ENCODE measurements at places on chromosomes 13 and 19.
A peak's percentile ranks its signal among the peaks of the same experiment; 100 is the strongest.

- no peak for DNase-seq
These were observed 3.2 kb downstream of the EPN1 start for GRCh38 chr19:55678121-55678671.

- no peak for DNase-seq
These were observed 2823.7 kb upstream of the PCDH20 start for GRCh38 chr13:64239372-64239771.

- no peak for DNase-seq
These were observed 371.9 kb downstream of the KCNRG start for GRCh38 chr13:50387051-50387581.

DNA sequence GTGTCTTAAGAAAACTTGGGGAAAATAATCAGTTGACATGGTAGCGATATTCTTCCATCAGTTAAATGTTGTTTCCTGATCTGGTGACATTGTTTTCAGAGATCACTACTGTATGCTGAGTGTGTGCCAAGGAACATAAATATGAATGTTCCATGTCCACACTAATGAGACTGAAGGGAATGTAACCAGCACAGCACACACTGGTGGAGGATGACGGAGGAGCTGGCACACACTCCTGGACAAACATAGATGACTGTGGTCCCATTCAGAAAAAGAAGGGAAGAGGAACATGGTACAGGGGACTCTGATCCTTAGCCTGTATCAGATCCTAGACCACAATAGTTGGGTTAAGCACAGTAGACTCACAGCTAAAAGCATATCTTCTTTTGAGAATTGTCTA is 574.8 kb downstream of the MYO16 start:
- no peak for DNase-seq

GRCh38 chr19:15588265-15588664 is 26.8 kb upstream of the CYP4F8 start:
- no peak for DNase-seq

GRCh38 chr13:67366533-67366932 is 136.4 kb upstream of the PCDH9 start:
- DNase-seq: no peak

- no peak for DNase-seq
These were observed 14.2 kb downstream of the OR7A17 start for GRCh38 chr19:14871619-14872230.

GRCh38 chr13:45702088-45702487 is at the start of gene CBY2:
Gene CBY2 (plus strand): TSS chr13:45702320. CDS start chr13:45702391, 71 bp downstream.
- no peak for DNase-seq

DNA sequence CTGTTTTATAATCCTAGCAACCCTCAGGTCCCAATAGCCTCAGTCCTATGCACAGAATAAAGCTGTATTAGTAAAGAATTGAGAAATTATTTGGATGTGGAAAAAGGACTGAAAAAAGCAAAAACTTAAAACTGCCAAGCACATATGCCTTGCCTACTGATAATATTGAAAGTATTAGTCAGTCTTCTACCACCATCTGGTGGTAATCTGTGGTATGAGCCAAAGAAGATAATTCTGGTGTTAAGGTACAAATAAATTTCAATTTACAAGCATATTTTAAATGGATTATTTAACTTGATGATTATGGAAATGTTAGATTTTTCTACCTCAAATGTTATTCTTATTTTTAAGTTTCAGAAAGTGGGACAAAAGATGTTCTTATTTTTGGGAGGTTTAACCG is 460.3 kb upstream of the KLHL1 start:
- no peak for DNase-seq

DNA sequence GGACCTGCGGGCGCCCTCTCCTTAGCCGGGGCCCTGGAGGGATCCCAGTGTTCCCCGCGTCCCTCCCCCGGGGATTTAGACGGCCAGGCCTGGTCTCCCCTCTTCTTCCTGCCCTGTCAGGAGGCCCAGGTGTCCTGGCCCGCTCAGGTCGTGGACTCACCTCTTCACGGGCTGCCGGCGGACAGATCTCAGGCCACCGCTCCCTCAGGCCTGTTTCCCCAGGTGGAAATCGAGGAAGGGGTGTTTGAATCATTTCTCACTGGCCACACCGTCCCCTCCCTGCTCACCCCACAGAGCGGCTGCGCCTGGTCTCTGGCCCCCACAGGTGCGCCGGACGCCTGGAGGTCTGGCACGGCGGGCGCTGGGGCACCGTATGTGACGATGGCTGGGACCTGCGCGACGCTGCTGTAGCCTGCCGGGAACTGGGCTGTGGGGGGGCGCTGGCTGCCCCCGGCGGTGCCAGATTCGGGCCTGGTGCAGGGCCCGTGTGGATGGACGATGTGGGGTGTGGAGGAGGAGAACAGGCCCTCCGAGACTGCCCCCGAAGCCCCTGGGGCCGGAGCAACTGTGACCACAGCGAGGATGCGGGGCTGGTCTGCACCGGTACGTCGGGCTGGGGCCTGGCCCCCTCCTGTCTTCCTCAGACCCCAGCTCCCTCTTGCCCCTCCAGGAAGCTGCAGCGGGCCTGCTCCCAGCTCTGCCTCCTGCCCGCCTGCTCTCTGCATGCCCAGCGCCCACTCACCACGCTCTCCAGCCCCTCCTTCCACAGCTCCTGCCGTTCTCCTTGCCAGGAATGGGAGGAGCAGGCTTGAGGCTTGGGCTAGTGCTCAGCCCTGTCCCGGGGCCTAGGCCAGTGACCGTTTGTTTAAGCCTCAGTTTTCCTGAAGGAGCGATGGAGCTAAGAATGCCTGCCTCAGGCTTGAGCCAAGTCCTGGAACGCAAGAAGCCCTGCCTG is 2.5 kb downstream of the SSC5D start:
- DNase-seq: no peak

GRCh38 chr19:46355234-46356148 is 8.6 kb downstream of the PPP5C start:
- DNase-seq: no peak

DNA sequence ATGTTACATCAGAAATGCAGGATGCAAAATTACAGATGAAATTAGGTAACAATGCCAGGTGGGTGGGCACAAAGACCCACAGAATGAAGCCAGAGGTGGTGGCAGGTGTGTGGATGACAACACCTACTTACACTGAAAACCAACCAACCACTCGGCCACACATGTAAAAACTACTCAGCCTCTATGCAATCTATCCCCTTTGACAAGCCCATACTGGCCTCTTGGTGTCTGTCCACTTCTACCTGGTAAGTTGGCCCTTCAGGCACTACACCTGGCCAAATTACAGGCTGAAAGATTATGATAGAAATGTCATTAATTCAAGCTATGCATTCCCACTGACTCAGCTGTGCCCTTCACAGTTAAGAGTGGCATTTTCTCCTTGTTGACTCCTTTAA is 50.0 kb downstream of the BRD4 start:
- DNase-seq: no peak

DNA sequence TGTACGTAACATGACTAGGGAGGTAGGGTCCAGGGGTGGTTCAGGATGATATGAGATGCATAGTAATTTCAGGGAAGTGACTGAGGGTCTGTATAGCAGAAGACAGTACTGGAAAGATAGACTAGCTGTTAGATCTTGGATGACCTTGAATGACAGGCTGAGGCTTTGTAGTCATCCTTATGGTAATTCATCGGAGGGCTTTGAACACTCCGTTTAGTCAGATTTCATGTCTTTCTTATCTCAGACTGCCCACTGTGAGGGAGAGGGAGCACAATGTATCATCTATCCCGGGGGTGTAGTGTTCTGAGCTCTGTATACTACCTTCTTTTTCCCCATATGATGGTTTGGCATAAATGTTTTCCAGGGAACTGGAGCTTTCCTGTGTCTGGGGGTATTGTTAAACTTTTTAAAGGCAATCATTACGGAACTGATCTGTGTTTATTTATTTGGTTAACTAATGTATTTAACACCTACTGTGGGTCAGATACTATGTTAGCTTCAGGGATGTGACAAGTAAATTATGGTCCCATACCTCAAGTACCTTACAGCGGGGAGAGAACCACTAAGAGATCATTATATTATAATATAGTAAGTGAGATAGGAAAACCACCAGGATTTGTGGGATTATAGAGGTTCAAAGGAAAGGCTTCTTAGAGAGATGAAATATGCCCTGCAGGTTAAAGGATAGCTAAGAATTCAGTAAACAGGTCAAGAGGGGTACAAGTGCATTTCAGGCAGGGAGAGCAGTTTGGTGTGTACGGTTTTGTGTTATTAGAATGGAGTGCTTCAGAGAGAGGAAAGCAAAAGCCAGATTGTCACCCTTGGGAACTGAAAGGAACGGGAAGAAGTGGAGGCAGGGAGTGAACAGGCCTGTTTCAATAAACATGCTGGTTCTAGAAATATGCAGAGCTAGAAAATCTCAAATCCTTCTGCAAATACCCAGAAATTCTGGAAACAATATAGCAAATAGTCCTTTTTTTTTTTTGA is 164.8 kb upstream of the KL start:
- DNase-seq: no peak

- no peak for DNase-seq
These were observed 4.8 kb downstream of the SHISA2 start for GRCh38 chr13:26047040-26047439.

DNA sequence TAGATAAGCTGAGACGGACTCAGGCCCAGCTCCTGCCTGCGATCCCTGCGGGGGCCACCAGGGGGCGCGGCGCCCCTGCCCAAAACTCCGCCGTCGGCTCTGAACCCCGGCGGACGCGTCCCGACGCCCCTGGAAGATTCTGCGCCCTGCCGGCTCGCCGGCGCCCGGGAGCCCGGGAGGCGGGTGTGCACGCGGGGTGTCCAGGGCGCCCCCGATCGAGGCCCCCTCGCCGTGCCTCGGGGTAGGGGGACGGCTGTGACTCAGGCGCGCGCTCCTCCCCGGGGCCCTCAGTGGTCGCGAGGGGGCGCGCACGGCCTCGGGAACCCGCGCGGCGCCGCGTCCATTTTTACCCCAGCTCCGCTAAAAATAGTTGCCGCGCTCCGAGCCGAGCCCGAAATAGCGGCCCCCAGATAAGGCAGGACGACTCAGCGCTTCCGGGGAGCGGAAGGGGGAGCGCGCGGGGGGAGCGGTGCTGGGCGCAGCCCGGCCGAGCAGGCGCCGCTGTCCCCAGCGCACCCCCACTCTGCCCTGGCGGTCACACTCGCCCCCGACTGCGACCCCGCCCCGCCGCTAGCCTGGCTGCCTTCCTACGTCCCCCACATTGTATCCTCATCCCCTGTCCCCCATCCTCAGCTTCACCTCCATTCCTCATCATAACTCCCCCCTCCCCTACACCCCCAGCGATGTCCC is 16.0 kb upstream of the ERCC1 start:
- peak; percentile 68 for DNase-seq

DNA sequence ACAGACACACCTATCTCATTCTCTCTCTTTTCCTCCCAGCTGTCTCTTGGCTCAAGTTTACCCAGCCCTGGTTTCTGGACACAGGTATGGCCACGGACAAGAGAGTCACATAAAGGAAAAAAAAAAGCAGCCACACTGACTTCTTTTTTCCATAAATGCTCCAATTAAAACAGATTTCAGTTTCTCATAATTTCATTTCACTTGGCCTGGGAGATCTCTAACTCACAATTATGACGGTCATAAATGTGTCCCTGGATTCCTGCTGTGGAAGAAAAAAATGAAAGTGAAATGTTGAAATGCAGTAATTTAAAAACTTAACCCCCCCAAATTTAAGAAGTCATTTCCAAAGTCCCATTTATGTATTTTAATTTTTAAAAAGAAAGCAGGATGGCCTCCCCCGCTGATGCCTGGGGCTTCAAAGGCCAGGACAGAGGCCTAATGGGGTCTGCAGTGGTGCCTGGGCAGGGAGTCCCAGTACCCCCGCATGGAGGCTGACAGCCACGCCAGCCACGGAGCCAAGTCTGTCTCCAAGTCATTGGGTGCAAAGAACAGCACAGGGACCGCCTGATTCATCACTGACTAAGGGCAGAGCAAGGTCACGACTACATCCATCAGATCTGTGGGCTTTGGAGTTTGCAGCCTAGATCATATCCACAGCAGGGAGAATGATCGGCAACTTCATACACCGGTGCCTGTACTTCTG is 79.7 kb downstream of the TSHZ3 start:
- DNase-seq: no peak

- DNase-seq: no peak
These were observed 26.7 kb downstream of the RCBTB2 start for GRCh38 chr13:48506092-48506701.

DNA sequence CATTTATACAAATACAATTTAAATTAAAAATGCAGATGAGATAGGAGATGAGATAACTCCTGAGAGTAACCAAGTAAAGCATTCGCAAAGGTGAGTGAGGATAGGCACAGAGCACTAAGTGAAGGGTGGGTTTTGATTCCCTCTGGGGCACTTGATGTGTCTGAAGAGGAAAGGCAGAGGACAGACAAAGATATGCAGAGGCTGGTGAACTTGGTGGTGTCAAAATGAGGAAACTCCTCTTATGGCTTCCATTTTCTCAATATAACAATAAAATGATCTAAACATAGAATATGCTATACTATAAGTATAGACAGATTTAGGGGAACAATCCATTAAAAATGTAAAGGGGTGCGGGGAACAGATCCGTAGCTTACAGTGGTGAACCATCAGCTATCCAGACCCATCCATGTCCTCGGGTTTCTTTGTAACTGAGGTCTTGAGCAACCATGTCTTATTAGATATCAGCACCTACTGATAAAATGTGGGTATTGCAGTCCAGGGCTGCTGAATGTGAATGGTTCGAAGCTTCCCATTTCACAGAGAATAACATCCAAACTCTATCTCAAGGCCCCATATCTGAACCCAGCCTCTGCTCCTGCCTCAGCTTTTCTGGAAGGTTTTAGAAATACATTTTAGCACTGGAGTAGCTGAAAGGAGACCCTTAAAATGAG is 73.9 kb upstream of the SLC10A2 start:
- no peak for DNase-seq

- no peak for DNase-seq
These were observed 14.6 kb downstream of the FRY start for GRCh38 chr13:32045982-32046785.

DNA sequence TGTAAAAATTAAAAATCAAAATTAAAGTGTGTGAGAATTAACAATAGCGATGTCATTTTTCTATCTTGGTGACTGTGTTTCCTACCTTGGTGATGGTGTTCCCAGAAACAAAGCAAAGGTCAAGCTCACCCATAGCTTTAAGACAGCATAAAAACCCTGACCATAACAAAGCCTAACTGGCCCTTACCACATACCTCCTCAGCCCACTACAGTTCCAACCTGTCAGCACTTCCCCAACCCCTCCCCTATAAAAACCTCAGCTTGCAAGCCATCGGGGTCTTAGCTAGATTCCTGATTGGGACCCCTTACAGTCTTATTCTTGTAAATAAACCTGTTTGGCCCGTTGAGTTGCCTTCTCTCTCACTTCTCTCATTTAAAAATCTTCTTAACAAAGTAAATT is 484.4 kb upstream of the PCDH20 start:
- DNase-seq: no peak

GRCh38 chr19:35404879-35405622 is 34.2 kb downstream of the GPR42 start:
- DNase-seq: peak; percentile 54

DNA sequence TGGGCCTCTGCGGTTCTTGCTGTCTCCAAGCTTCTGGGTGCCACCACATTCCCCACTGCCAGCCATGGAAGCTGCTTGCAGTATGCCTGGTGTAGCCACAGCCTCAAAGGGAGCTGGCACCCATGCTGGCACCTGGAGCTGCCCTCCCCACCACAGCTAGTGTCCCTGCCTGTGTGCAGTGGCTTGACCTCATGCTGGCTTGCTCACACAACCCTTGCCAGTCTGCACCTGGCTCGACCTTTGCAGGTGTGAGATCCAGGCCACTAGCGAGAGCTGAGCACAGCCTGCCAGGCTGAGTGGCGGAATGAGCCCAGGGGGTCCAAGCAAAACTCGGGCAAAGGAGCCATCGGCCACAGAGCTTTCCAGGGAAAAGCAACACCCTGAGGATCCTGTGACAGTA is 236.7 kb upstream of the CSNK1A1L start:
- DNase-seq: no peak

GRCh38 chr19:57031106-57031505 is 88.7 kb upstream of the USP29 start:
- DNase-seq: no peak

All from stimulated activated CD4-positive, alpha-beta T cell treated with anti-CD3 and anti-CD28 coated beads, Interleukin-12 subunit alpha, Interleukin-12 subunit beta, amount 100 ng/mL, for 24 hours (primary cell).